ENCODE measurements at places on chromosomes 13 and 19.

- peak; percentile 9 for DNase-seq
Measured at GRCh38 chr19:8069096-8069973, 16.8 kb downstream of the CCL25 start.

- DNase-seq, result no peak
Measured at GRCh38 chr19:38819231-38819920, 6.6 kb upstream of the LGALS4 start.

GRCh38 chr13:25675060-25675459 is 303.3 kb downstream of the ATP8A2 start:
- no peak for DNase-seq

DNA sequence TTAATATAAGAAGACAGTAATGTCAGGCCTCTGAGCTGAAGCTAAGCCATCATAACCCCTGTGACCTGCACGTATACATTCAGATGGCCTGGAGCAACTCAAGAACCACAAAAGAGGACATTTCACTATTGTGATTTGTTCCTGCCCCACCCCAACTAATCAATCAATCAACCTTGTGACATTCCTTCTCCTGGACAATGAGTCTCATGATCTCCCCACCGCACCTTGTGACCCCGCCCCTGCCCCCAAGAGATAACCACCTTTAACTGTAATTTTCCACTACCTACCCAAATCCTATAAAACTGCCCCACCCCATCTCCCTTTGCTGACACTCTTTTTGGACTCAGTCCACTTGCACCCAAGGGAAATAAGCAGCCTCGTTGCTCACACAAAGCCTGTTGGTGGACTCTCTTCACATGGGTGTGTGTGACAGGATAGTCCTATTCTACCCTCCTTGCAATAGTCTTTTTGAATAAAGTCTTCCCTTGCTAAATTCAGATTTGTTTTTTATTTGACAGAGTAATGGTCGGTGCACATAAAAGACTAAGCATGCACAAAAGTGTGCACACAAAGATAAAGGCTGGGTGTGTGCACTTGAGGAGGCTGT is 14.0 kb downstream of the CD70 start:
- no peak for DNase-seq

DNA sequence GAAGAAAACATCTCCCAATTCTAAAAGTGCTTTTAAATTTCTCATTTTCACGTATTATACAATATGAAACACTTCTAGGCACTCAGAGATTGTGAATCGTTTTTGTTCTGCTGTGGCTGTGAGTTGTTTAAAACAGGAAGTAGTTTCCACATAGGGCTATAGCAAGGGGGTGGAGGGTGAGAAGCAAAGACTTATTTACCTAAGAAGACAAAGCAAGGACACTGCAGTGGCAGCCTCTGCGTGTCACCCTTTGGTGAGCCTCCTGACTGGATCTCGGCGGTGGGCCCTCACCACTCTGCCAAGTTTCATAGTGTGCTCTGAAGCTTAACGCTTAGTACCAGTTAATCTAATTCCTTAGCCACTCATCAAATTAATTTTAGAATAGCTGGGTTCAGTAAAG is 56.8 kb downstream of the TNFSF13B start:
- no peak for DNase-seq

DNA sequence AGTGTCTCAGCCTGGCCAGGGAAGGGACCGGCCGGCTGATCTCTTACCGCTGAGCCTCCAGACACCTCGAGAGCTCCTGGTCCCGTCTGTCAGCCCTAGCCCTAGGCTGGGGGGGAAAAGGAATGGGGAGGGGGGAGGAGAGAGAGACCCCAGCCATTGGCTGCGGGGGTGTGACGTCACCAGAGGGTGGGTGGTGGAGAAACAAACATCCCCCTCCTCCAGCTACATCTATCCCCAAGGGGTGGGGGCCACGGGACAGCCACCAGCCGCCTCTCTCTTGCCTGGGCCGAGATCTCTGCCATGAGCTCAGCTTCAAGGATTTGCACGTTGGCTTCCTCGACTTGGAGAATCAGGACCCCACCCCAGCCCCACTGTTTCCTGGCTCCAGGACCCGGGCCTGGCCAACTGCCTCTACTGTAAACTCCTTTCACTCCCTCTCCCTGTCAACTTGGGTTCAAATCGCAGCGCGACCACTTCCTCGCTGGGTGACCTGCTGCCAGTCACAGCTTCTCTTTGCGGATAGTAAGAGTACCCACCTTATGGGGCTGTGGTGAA is at the start of gene PRX:
Gene PRX, minus strand, starts transcription at position 88 of the 555 bp plus-strand sequence. CDS start 5,446 bp downstream, outside the sequence.
- DNase-seq, result no peak

- DNase-seq, result no peak
Measured at GRCh38 chr13:102236830-102237229, 165.0 kb downstream of the FGF14 start.

- DNase-seq, result peak; percentile 71
Measured at GRCh38 chr19:17721821-17722220, 2.5 kb downstream of the MAP1S start.

GRCh38 chr19:48239582-48240141 is 16.1 kb downstream of the CARD8 start:
- DNase-seq, result peak; percentile 20

GRCh38 chr13:47215736-47216135 is 318.9 kb upstream of the HTR2A start:
- DNase-seq, result peak; percentile 88

DNA sequence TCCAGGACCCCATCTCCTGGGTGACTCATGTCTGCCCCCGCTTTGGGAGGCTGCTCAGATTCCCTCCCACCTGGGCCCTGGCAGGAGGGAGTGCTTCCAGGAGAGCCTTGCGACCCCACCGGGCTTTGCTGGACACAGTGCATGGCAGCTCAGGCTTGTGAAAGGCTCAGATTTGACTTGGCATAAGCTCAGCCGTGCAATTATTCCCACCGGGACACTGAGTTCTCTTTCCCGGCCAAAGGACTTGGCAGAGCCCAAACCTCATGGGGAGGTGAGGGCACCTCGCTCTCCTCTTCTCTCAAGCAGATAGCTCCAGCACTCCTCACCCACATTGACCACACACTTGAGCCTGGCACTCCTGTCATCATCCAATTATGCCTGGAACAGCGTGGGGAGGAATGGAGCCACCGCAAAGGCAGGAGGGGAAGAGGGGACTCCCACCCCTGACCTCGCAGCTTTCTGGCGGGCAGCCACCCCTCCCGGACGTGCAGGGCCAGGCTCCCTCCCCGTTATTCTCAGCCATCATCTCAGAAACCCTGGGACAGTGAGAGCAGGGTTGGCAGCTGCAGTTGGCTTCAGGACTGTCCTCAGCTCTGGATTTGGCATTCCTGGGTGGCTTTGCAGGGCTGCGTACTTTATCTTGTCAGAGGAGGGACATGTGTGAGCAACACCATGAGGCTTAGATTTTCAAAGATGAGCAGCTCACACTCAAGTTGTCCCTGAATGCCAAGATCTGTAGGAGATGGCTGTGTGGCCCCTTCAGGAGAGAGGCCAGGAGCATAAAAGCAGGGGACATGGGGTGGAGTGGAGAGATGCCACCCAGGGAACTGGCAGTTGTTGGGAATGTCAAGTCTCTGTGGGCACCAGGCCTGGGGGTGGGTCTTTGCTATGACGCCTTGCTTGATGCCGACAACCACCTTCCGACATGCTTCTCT is 306.2 kb downstream of the TEX29 start:
- no peak for DNase-seq

GRCh38 chr13:35810321-35810720 is 320.9 kb downstream of the DCLK1 start:
- no peak for DNase-seq

- no peak for DNase-seq
Measured at GRCh38 chr19:35231956-35232645, 3.6 kb upstream of the FAM187B start.

All from foreskin fibroblast (primary cell).